Activated CD4-positive, alpha-beta T cell treated with anti-CD3 and anti-CD28 coated beads for 36 hours (primary cell): ENCODE measurements at places on chromosomes 3 and 15.

GRCh38 chr15:99328106-99329072, 77.1 kb downstream of the LRRC28 start:
- no peak for DNase-seq

GRCh38 chr3:17183951-17184550, 299.3 kb downstream of the PLCL2 start:
- no peak for DNase-seq

DNA sequence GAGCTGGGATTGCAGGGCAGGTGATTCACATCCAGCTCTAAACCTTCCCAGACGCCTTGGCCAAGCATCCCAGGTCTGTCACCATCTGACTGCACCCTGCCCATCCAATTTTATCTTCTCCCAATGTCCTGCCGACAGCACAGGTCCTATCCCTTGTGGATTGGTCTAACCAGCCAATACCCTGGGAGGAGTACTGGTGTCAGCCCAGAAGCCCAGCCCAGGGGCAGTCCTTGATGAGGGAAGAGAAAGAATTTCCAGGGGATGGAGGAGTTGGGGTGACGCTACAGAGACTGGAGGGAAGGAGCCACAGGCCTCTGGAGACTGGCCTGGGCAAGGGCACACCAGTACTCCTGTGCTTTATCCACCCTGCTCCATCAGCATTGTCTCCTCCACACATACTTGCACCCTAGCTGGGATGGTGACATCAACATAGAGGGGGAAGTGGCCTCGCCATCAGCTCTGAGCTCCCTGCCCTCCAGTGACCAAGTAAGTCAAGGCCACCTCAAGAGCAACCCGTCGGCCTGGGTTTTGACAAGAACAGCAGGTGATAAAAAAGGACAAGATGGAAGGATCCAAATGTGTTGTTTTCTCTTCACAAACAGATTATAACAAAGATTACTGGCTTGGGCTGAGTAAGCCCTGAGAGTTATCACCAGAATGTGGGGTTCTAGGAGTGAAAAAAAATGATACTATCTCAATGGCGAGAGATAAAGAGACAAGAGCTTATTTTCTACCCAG, 114.6 kb downstream of the AQP9 start:
- DNase-seq, result no peak

DNA sequence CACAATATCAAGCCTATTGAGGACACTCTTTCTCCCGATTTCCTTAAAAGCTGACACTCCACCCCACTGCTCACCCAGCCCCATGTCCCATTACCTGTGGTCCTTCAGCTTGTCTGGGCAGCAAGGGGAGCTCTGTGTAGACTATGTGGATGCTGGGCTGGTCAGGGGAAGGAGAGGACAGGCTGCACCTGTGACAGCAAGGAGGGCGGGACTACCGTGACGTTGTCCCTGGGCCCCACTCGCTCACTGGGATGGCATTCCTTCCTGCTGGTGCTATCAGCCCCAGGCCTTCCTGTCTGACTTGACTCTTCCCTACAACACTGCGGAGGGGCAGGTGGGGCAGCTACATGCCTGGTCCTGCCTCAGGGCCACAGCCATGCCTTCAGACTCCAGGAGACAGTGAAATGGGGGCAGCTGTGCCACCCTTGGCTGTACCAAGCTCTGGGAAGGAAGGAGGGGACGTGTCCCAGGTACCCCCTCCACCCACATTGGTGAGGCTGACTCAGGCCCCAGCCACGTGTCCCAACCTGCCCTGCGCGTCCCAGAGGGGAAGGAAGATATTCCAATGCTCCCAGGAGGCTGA, at the start of gene TMEM40:
TMEM40 (minus strand) TSS at position 163 of the 583 bp plus-strand sequence. CDS start 9,427 bp downstream, outside the sequence.
- DNase-seq, result no peak

DNA sequence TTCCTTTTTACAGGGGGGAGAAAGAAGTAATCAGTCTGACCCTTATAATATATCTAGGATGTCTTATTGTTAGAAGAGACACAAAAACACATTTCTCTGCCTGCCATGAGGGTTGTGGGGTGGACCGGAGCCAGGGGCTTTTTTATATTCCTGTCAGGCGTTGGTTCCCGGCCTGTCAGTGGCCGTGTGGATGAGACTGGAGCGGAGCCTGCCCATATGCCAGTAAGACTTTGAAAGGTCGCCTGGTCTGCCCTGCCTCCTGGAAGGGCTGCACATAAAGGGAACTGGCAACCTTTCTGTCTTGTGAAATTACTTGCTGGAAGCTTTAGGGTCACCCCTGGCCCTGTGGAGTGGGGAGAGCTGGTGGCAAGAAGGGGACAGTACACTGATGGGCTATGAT, 34.7 kb downstream of the MAP3K13 start:
- DNase-seq, result no peak
